Stimulated activated CD4-positive, alpha-beta T cell treated with anti-CD3 and anti-CD28 coated beads, Interleukin-1b, Interleukin-23, amount 100 ng/mL, for 1 hour (primary cell): ENCODE measurements at places on chromosomes 13 and 19.

DNA sequence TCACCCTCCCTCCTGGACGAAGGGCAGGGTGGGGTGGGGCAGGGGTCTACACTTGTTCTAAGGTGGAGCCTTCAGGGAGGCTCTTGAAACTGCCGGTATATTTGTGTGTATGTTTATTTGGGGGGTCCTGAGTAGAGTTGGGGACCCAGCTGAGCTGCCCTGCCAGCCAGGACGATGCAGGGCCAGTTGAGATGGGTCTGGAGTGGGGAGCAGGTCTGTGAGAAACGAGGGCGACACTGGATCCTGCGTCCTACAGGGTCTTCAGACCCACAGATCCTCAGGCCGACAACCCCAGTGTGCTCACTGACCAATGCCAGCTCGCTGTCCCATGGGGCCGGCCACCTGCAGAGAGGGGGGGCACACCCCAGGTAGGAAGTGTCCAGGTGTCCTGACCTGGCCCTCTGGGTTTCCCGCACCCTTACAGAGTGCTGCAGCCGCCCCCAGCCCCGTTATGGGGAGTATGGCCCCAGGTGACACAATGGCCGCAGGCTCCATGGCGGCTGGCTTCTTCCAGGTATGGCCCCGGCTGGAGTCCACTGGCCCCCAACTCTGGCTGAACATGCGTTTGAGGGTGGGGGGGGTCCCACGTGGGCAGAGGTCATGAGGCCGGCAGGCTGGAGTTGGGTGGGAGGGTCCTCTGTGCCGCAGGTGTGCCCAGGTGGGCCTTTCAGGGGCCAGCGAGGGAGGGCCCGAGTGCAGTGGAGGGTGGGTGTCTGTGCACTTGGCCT is 7.4 kb downstream of the ISYNA1 start:
- no peak for DNase-seq

GRCh38 chr13:45295536-45295935 is 45.4 kb downstream of the TPT1 start:
- no peak for DNase-seq

- DNase-seq = no peak
These were observed 2.9 kb downstream of the TGFB1 start for GRCh38 chr19:41350735-41351338.

DNA sequence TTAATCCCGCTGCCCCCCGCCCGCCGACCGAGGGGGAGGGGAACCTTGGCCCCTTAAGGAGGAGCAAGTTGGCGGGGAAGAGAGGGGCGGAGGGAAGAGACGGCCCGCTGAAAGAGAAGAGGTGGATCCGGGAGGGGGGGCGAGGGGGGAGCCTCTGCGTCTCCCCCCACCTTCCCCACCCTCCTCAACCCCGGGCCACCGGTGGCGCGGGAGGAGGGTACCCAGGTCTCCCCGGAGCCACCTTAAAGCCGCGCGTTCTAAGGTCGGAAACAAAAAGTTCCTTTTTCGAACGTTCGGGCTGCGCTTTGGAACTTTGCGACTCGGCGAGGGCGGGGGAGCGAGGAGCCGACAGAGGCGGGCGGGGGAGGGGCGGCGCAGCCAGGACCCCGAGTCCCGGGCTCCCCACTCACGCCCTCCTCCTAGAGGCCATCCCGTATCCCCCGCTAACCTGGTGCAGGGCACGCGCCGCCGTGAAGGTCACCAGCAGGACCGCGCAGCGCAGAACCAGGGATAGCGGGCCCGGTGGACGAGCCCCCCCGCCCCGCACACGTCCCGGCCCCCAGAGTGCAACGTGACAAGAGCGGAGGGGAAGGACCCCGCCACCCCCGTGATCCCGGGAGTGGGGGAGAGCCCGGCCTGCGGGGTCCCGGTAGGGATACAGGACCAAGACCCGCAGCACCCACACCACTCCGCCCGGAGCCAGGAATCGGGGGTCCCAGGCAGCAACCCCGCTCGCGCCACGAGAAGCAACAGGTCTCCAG is 659 bp downstream of the ERF start:
- DNase-seq = peak; percentile 64

GRCh38 chr13:67574320-67575233 is 344.4 kb upstream of the PCDH9 start:
- no peak for DNase-seq

GRCh38 chr13:49530457-49530856 is 34.7 kb downstream of the PHF11 start:
- no peak for DNase-seq

GRCh38 chr19:31385744-31386143 is 36.5 kb upstream of the TSHZ3 start:
- DNase-seq = no peak

- DNase-seq = no peak
These were observed 531.1 kb downstream of the DCT start for GRCh38 chr13:93948162-93948922.

- no peak for DNase-seq
These were observed 70.9 kb upstream of the WASF3 start for GRCh38 chr13:26486550-26486949.

GRCh38 chr13:25575562-25575961 is 203.8 kb downstream of the ATP8A2 start:
- no peak for DNase-seq

GRCh38 chr13:76293751-76294150 is 592.5 kb downstream of the KCTD12 start:
- DNase-seq = no peak

GRCh38 chr19:50384685-50385535 is 763 bp downstream of the POLD1 start:
- no peak for DNase-seq

DNA sequence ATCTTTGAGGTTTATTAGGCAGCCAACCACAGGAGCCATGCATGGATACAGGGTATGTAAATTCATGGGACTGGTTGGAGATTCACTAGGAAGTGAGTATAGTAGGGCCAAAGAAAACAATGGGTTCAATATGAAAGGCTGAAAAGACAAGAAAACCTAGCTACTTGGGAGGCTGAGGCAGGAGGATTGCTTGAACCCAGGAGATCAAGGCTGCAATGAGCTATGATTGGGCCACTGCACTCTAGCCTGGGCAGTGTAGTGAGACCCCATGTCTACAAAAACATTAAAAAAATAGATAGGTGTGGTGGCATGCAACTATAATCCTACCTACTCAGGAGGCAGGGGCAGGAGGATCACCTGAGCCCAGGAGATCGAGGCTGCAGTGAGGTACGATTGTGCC is 10.3 kb upstream of the SLC1A5 start:
- DNase-seq = no peak

- no peak for DNase-seq
These were observed 11.7 kb downstream of the SPRY2 start for GRCh38 chr13:80329250-80329649.

DNA sequence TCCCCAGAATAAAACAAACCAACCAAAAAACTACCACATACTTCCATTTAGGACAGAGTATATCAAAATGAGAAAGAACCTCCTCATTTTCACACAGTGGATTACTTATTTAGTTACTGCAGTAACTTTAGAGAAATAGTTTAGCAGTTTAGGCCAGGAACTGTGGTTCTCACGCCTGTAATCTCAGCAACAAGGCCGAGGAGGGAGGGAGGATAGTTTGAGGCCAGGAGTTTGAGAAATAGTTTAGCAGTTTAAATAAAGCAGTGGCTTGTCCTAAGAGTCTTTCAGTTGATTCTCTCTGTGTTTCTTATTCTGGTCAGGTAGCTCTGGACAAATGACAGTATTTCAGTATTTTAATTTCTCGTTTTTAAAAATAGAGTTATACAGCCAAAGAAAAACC is 9.4 kb downstream of the HMGB1 start:
- no peak for DNase-seq

- DNase-seq = no peak
These were observed 22.0 kb downstream of the SAE1 start for GRCh38 chr19:47152632-47153031.

DNA sequence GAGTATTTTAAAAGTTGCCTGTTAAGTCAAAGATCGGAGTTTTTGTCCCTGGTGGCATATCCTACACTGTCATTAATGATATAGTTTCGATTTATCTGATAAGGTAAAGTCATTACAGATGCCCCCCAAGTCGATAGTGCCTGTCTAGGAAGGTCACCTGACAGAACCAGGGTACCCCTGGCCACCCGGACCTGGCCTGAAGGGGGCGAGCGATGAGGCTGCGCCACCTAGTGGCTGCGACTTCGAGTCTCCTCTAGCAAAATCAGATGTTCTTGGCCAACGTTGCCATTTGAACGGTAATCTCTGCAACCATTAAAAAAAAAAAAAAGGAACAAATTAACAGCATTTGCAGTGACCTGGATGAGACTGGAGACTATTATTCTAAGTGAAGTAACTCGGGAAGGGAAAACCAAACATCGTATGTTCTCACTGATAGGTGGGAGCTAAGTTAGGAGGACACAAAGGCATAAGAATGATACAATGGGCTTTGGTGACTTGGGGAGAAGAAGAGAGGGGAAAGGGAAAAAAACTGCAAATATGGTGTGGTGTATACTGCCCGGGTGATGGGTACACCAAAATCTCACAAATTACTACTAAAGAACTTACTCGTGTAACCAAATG is 565.1 kb downstream of the LIG4 start:
- DNase-seq = no peak

- no peak for DNase-seq
These were observed 60.5 kb downstream of the PCCA start for GRCh38 chr13:100149389-100149788.

DNA sequence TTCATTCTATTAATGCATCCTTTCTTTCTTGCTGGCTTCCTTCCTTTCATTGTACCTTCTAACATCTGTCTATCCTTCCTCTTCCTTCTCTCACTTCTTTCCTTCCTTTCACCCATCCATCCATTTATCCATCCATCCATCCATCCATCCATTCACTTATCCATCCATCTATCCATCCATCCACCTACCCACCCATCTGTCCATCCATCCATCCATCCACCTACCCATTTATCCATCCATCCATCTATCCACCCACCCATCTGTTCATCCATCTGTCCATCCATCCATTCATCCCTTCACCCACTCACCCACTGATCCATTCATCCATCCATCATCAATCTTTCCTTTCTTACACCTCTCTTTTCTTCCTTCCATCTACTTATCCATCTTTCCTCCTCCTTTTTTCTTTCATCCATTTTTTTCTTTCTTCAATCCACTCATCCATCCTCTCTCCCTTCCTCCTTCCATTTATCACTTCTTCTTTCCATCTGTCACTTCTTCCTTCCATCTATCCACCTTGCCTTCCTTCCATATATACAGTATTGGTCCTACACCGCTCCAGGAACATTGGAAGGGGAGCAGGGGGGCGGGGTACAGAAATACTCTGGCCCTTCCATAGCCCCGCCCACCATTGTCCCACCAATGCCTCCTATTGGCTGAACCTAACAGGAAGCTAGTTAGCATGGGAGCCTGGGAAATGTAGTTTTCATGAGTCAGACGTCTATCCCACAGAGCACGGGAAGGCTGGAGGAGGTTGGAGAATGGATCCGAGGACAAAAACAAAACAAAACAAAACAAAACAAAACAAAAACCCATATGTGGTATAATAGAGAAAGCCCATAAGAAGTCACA is 45.9 kb downstream of the MBD3L1 start:
- no peak for DNase-seq

DNA sequence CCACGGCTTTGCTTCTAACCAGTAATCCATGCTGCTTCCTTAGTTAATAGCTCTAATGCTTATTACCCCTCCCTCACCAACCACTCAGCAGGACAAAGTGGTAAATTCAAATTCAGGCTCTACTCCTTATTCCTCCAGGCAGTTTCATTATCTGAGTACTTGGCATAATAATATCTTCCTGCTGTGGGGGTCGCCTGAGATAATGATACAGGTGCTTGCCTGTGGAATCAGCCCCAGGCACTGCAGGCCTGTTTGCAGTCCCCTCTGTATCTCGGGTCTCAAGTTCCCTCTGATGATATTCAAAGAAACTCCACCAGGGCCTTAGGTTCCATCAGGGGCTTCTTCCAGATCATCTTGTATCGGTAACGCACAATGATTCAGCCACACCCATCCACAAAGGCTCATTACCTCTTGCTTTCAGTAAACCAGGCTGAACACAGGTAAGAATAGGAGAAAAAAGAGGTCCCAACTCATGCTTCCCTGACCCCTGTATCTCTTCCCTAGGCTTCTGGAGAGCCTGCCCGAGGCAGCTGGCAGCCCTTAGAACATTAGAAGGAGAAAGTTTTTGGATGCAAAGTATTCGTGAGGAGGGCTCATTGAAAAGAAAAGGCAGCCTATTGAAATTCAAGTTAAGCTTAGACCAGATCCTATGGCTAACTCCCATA is 14.3 kb upstream of the FOXO1 start:
- DNase-seq = no peak

DNA sequence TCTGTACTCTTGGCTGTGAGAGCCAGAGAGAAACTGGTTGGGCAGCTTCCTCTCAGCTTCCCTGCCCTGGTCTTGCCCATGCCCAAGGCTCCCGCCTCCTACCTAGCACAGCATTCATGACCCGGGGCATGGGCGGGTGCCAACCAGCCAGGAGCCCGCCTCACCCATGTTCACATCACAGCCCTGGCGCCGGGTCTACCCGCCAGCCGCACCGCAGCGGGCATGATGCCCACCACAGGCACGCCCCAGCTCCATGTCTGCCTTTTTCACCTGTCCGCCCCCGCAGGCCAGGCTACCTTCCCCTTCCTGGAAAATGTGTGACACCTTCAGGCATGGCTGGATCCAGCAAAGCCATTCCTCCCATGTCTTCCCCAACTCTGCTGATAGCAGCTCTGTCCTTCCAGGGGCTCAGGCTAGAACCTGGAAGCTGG is 42.1 kb downstream of the PTPRS start:
- no peak for DNase-seq

DNA sequence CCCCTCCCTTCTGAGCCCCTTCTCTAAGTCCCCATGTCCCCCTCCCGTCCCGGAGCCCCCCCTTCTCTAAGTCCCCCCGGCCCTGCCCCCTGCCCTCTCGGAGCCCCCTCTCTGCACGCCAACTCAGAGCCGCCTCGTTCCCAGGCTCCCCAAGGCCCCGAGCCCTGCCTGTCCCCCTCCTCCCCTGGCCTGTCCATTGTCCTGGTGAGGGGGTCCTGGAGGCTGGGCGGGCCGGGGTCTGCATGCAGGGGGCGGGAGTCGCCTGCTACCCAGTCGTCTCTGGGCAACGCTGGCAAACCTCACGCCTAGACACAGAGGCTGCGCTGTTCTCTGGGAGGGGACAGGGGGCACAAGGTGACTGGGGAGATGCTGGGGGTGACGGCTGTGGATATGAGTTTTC is 39.2 kb upstream of the SEMA6B start:
- DNase-seq = no peak

DNA sequence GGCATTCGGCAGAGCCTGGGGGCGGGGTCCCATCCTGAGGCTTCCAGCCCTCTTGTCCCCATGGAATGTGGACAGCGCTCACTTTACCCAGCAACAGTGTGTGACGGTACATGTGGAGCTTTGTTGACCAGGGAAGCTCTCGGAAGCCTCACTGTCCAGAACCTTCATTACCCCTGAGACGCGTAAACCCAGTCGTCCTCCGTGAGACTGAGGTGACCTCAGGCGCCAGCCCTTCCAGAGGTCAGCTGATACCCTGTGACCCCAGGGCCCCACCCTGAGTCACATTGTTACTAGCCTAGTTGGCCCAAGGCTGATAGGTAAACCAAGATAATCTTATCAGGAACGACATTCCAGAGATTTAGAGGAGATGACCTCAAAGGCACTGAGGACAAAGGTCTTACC is 10.2 kb upstream of the TMEM160 start:
- no peak for DNase-seq
